ENCODE measurements at places on chromosomes 12 and 14.

DNA sequence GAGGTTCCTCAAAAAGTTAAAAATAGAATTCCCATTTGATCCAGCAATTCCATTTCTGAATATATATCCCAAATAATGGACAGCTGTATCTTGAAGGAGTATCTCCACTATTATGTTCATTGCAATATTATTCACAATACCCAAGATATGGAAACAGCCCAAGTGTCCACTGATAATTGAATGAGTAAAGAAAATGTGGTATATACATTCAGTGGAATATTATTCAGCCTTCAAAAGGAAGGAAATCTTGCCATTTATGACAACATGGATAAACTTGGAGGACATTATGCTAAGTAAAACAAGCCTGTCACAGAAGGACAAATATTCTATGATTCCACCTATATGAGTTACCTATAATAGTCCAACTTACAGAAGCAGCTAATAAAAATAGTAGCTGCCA, 979.0 kb downstream of the SLC6A15 start:
- no peak for DNase-seq

- no peak for DNase-seq
Observed at GRCh38 chr14:84671776-84672175, 858.2 kb upstream of the FLRT2 start.

GRCh38 chr12:114794049-114794558, 110.1 kb upstream of the TBX3 start:
- DNase-seq, result no peak

- no peak for DNase-seq
Observed at GRCh38 chr12:110995016-110995415, 74.6 kb upstream of the MYL2 start.

- no peak for DNase-seq
Observed at GRCh38 chr14:80523518-80524117, 312.3 kb upstream of the DIO2 start.

GRCh38 chr12:125310461-125310860, 245.2 kb downstream of the AACS start:
- no peak for DNase-seq

DNA sequence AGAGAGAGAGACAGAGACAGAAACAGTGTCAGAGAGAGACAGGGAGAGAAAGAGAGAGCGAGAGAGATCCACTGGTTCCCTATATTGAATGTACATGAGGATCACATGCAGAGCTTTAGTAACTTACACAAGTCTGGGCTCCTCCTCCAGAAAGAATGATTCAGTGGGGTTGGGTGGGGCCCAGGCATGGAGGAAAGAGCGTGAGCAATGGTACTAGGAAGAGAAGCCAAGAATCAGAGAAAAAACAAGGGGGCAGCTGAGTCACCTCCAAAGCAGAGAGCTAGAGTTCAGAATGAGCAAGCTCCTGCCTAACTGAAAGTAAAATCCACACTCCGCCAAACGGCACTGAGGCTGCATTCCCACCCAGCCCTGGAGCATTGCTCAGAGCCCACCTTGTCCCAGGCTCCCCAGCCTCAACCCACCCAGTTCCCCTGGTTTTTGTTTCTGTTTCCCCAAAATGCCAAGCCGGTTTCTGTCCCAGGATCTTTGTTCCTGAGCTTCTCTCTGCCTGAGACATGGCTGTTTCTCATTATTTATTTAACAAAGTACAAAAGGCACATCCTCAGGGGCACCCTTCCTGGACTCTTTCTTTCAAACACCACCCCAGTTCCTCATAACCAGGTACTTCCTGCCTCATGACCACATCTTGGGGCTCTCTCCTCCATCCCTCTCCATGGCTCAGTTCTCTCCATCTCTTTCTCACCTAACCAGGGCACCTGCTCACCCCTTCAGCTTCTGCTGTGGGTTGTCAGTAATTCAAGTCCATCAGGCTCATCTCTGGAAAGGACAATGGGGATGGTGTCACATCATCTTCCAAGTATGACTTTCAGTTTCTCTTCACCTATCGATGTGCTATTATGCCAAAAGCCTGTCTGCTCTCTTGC, 670.3 kb upstream of the TBX3 start:
- DNase-seq, result peak; percentile 11

DNA sequence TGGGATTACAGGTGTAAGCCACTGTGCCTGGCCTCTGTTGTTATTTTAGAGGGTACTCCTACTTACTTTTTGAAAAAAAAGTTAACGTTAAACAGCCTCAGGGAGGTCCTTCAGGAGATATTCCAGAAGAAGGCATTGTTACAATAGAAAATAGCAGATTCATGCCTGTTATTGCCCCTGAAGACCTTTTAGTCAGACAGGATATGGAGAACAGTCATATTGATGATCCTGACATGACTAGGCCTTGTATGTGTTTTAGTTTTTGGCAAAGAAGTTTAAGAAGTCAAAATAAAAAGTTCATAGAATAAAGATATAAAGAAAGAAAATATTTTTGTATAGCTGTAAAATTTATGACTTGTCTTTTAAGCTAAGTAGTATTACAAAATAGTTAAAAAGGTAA, 45.3 kb downstream of the WASHC3 start:
- DNase-seq, result no peak

- DNase-seq, result no peak
Observed at GRCh38 chr14:99769123-99769522, 24.1 kb upstream of the EML1 start.

- DNase-seq, result no peak
Observed at GRCh38 chr14:49036984-49037516, 549.1 kb downstream of the RPS29 start.

DNA sequence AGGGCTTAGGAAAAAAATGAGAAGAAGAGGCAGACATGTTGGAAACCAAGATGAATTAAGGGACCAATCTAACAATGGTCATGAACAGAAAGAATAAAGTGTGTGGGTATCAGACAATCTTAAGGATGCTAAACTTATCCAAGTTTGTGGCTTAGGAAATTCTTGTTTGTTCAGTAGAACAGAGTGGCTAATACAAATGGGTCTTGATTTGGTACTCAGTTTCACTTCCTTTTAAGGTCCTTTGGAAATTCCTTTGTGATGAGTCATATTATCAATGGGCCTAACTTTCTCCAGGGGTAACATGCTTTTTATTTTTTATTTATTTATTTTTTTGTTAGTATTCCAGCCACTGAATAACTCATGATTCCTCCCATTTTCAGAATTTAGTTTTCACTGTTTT, 1154.7 kb upstream of the FLRT2 start:
- DNase-seq, result peak; percentile 4

DNA sequence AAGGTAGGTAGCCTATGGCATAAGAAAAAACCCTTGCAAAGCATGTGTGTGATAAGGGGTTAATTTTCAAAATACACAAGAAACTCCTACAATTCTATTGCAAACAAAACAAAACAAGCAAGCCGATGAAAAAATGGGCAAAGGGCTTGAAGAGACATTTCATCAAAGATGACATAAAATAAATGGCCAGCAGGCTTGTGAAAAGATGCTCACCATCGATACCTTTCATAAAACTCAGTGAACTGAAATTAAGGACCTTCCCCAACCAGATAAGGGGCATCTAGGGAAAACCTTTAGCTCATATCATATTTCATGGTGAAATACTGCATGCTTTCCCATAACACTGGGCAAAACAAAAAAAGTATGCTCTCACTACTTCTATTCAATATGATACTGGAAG, 131.2 kb downstream of the PPM1H start:
- DNase-seq, result no peak

DNA sequence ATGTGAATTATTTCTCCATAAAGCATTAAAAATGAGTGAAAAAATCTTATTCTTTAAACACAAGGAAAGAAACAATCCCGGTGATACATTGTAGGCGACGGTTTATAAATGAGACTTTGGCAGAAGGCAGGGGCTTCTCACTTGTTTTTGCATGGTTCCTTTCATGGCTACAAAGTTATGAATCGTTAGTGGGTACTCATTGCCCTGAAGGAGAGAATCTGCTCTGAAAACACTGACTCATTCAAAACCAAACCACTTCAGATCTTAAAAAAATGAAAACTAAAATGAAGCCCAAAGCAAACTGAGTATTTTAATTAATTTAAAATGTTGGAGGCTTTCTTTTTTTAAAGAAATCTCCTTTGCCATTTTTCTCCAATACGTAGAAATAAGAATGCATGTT, 41.4 kb upstream of the AMIGO2 start:
- DNase-seq, result no peak

DNA sequence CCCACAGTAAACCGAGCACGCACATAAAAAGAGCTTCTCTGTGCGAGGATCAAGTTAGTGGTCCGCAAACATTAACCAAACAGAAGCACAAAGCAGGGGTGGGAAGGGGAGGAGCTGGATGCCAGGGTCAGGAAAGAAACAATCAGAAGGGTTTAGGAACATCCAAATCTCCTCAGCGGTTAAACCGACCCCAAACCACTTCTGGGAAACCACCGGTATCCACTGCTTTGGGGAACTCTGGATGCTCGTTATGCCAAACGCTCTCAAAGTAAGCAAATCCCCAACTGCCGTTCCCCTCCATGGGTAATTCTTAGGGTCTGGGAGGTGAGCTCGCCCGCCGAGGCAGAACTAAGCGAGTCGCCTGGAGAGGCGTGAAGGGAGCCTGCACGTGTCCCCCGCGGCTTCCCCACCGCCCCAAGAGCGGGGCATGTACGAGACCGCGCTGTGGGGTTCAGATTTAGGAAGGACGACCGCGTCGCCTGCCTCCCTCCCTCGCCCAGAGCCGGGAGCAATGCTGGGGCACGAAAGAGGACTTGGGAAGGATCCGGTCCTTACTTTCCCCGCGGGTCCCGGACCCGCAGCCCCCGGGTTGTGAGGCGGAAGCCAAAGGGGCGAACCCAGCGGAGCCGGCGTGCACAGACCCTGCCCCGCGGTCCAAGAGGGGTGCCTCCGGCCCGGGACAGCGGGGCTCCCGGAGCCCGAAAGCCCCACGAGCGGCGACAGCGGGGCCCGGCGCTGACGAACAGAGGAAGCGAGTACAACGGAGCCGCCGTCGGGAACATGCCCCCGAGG, 711 bp downstream of the SBNO1 start:
- DNase-seq, result peak; percentile 37

DNA sequence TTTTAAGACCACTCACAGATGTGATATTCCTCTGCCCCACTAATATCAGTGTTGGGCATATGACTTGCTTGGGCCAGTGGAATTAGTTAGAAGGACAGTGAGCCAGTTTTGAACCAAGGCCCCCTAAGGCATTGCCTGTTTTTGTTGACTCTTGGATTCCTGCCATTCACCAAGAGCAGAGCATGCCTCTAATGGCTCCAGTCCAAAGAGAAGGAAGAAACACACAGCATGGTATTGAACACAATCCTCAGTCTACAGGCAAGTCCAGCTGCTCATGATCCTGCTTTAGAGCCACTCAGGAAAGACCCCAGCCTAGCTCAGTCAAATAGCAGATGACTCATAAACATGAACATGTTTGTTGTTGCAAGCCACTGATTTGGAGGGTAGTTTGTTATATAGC, 1201.5 kb downstream of the BCL11B start:
- DNase-seq, result no peak

GRCh38 chr12:31324845-31325523, 966 bp downstream of the SINHCAF start:
- DNase-seq, result peak; percentile 22

DNA sequence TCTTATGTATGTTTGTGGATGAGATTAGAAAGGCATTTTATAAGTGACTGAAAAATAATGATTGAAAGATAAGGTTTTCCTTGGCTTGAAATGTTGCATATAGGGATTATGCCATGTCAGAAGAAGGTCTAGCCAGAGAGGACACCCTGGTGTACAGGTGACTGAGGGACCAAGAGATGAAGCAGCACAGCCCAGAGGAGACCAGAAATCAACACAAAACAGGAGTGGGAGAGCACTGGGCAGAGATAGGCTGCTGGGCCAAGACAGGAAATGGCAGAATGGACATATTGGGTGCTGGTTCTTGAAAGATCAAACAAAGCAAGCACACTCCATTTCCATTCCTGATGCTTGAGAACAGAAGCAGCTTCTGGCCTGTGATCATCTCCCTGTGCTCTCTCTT, 24.4 kb upstream of the FRMD6 start:
- DNase-seq, result no peak

DNA sequence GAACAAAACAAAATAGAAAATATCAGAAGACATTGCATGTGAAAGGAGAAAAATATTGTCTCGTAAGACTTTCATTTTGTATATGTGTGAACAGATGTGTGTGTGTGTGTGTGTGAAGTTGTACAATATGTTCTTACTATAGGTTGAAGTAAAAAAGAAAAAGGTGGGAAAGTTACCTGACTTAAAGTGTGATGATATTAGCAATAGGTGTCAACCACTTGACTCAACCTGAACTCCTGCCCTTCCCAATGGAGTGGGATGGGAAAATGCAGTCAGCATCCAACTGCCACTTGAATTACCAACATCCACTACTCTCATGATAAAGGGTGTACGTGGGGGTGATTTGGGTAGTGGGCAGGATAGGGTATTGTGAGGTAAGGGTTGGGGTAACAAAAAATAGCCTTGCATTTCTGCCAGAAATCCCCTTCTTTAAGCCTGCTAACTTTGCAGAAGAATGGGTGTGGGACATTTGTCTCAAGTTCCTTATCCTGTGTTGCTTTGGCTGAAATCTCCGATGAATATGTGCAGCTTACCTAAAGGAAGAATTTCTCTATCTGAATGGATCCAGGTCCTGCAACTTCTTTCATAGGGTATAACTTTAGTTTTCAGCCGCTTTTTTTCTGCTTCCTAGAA, 181.6 kb downstream of the CHST11 start:
- peak; percentile 36 for DNase-seq

GRCh38 chr14:43475757-43476156, 1031.3 kb downstream of the FSCB start:
- no peak for DNase-seq

DNA sequence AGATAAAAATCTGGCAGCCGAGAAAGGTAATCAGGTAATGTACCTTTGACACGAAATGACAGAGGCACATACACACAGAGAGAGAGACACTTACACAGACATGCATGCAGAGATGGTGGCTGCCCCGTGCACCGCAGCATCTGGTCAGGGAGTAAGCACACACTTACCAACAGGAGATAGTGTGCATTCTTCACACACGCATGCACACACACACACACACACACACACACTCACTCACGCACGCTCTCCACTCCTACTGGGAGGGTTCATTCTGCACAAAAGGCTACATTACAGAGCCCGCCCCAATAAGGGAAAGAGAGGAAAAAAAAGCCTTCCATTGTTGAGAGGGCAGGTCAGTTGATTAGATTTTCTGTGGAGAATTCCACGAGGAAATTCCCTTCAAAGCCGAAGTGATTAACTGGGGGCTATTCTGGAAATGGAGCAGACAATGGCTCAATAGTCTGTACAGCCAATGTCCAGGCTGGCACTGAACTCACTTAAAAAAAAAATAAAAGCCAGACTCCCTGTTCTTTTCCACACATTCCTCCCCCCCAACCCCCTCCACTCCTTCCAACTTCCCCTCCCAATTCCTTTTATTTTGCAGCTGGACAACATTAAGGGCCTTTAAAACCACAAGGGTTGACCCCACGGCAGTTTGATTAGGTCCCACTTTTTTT, 1.4 kb upstream of the SOX5 start:
- no peak for DNase-seq

Measured in inflammatory macrophage treated with lipopolysaccharide for 1 hour (primary cell).